ENCODE measurements at places on chromosomes 7 and 10.

DNA sequence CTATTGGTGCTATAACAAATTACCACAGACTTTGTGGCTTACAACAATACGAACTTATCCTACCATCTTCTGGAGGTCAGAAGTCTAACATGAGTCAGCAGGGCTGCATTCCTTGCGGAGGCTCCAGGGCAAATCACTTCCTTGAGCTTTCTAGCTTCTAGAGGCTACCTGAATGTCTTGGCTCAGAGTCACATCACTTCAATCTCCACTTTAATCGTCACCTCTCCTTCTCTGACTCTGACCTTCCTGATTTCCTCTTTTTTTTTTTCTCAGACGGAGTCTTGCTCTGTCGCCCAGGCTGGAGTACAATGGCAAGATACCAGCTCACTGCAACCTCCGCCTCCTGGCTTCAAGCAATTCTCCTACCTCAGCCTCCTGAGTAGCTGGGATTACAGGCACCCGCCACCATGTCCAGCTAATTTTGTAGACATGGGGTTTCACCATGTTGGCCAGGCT is 44.6 kb upstream of the ANAPC16 start:
- DNase-seq: no peak

- no peak for DNase-seq
These were observed 621.3 kb upstream of the DPP6 start for GRCh38 chr7:153430931-153431330.

GRCh38 chr7:128791121-128791971 is at the start of gene CCDC136:
Gene CCDC136, plus strand, starts transcription at chr7:128791968. Its CDS starts 444 bp downstream, at chr7:128792412.
- no peak for DNase-seq

DNA sequence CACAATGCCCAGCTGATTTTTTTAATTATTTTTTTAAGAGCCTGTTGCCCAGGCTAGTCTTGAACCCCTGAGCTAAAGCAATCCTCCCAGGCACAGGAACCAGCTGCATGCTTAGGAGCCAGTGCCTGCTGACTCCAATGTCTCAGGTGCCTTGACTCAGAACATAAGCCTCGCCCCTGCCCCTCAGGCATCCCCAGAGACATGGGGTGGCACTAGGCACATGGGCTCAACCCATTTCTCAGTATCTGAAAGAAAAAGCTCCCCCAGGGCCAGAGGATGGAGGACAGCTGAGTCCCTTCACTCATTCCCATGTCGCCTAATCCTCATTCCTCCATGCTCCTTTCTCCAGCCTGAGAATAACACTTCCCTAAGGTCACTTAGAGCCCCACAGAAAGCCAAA is 39.1 kb downstream of the KCNH2 start:
- no peak for DNase-seq

DNA sequence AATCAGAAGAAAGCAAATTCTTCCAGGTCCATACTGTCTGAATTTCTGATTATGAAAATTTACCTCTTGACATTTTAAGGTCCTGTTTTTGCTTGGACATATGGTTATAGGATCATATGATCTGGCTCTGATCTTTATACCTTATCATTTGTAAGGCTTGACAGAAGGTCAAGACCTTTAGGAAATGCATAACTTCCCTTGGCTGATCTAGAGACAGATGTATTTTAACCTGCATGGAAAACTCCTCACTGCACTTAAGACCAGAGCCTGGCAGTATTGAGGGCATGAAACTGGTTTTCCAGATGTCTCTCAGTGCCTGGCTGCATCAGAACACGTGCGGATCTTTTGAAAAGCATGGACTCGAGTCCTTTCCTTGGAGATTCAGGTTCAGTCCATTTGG is 55.9 kb downstream of the TRRAP start:
- no peak for DNase-seq

DNA sequence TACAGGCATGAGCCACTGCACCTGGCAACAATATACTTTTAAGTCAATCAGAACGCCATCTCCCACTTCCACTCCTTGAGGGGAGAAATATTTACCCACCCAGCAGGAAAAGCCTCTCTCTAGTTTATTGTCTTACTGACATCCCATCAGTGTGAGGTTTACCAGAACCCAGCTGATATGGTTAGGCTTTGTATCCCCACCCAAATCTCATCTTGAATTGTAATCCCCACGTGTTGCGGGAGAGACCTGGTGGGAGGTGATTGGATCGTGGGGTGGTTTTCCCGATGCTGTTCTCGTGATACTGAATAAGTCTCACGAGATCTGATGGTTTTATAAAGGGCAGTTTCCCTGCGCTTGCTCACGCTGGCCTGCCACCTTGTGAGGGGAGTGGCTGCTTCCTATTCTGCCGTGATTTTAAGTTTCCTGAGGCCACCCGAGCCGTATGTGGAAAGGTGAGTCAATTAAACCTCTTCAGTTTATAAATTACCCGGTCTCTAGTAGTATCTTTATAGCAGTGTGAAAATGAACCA is 37.5 kb upstream of the TPK1 start:
- no peak for DNase-seq

DNA sequence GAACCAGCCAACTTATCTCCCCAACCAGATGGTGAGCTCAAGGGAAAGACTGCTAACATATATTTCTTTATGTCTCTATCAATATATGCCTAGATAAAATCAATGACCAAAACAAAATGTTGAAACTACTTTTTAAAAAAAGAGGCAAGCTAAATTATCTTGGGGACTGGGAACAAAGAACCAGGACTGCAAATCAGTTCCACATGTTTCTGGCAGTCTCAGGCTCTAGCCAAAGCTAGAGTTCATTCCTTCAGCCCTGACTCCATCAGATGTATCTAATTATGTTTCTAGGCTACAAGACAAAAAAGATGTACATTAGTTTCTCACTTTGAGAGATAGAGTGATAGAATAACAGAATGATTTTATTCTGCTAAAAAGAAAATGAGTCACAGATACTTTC is 1290.3 kb upstream of the SORCS1 start:
- no peak for DNase-seq

- DNase-seq: no peak
These were observed 1.0 kb downstream of the POLM start for GRCh38 chr7:44081266-44081748.

DNA sequence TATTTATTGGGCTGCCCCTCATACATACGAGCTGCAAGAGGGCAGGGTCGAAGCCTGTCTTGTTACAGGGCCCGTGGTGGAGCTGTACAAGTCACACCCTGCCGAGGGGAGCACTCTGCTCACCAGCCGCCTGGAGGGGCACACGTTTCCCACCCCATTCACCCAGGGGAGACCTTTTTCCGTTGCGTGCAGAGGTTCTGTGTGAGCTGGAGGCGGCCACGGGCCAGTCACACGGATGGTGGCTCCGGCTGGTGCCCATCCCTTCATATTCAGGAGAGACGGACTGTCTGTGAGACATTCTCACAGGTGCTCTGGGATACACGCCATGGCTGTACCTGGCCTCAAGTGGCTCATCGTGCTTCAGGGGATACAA is 47.9 kb upstream of the FAM20C start:
- no peak for DNase-seq

- no peak for DNase-seq
These were observed 120.0 kb upstream of the EGFR start for GRCh38 chr7:54898659-54899340.

DNA sequence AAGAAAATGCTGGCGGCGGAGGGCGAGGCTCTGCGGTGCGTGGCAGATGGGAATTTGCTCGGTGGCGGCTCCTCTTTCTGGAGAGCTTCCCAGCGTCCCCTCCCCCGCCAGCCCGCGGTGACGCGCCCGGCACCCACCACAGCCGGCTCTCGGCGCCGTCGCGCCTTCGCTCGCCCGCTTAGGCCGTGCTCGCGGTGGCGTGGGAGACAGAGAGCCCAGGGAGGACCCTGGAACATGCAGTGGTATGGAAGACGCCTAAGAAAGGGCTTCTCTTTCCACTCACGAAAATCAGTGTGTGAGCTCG is 576 bp upstream of the CSGALNACT2 start:
- DNase-seq: no peak

DNA sequence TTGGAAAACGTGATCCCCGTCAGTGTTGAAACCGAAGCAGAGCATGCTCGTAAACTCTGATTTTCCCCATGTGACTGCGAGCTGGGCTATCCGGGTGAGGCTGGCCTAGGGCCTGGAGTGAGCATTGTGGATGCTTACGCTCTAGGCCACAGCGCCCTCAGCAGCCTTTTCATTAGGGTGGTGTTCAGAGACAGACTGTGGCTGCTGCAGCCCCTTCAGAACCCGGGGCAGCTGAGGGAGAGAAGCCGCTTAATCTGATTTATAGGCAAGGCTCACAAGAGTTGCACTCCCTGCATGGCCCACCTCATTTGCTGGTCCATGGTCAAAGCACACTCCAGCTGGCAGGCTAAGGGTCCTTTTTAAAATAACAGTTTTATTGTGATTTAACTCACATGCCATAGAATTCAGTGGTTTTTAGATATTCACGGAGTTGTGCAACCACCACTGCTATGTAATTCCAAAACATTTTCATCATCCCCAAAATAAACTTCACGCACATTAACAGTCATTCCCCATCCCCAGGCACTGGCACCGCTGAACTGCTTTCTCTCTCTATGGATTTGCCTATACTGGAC is 72.5 kb downstream of the SYPL1 start:
- no peak for DNase-seq

DNA sequence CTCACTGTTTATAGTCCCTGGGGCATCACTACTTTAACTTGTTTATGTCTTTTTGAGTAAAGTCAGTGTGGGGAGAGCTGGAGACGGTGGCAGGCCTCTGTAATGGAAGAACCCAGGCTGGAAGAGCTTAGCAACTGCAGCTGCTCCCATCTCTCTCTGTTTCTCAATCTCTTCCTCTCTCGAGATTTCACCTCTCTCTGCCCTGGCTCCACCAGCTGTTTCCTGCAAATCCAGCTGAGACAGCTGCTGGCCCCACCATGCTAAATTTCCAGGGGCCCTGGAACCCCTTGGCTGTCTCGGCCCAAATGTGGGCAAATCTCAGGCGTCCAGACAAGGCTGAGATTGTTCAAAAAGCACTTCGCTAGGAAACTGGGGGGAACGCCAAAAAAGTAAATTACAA is 25.8 kb upstream of the SLF2 start:
- no peak for DNase-seq

DNA sequence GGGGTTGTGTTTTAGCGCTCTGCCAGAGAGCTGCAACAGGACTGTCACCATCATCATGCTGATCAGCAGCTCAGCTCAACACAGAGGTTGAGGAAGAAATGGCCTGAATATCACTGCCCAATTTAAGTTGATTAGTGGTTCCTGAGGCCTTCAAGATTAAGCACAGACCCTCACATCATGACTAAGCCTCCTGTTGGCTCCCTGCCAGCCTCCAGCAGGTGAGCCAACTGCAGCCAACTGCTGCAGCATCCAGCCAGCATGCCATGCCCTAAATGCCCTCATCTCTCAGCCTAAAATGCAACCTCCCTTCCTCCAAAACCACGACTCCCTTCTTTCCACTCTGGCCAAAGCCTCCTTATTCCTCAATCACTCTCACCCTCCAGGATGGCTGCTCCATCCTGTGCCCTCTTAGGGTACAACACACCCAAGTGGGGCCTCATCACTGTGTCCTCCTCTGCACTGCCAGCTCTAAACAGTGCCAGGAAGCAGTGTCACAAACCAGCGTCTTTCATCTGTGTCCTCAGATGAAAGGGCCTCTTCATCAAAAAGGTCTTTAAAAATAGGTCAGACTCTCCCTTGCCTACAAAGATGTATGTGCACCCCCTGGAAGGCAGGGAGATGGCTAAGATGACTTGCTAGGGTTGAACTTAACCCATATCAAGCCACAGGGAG is 259.3 kb downstream of the ZEB1 start:
- DNase-seq: no peak

DNA sequence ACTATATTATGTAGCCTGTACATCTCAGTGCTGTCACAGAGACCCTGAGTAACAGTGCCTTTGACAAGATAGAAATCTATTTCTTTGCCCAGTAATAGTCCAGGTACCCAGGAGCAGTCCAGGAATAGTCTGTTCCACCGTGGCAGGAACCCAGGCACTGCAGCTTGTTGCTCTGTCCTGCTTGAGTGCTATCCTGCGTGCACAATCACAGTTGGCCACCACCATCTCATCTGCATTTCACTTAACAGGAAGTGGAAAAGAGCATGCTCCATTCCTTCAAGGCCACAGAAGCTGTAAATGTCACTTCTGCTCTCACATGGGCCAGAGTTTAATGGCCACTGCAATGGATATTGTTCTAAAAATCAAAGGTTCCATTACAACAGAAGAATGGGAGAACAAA is 61.5 kb upstream of the PRR15 start:
- no peak for DNase-seq

DNA sequence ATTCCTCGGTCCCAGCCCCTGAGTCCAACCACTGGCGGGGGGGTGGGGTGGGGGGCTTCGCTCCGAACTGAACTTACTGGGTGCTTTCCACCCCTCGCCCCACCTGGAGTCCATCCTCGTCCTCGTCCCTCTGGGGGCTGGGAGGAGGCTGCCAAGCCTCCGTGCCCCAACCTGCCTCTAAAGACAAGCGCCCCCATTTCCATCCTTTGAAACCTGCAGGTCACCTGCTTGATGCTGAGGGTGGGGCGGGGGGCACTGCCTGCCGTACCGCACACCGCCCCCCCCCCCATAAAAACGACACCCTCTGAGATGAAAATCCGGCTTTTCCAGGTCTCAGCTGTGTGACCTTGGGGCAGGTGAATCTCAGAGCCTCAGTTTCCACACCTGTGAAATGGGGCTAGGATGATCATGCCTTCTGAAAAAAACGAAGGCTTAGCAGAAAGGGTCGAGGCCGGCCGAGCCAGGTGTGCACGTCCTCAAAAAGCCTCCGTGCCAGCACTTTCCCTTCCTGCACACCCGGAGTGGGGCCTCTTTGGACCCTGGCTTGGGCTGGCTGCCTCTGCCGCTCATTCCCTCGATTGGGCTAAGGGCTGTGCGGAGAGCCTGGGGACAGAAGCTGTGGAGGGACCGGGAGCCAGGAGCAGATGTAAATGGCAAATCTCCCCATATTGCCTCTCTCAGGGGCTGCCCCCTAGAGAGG is 967 bp downstream of the ELFN1 start:
- no peak for DNase-seq

DNA sequence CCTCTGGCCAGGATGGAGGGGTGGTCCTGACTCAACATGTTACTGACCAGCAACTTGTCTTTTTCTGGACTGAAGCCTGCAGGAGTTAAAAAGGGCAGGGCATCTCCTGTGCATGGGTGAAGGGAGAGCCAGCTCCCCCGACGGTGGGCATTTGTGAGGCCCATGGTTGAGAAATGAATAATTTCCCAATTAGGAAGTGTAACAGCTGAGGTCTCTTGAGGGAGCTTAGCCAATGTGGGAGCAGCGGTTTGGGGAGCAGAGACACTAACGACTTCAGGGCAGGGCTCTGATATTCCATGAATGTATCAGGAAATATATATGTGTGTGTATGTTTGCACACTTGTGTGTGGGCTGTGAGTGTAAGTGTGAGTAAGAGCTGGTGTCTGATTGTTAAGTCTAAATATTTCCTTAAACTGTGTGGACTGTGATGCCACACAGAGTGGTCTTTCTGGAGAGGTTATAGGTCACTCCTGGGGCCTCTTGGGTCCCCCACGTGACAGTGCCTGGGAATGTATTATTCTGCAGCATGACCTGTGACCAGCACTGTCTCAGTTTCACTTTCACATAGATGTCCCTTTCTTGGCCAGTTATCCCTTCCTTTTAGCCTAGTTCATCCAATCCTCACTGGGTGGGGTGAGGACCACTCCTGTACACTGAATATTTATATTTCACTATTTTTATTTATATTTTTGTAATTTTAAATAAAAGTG is 6.0 kb downstream of the PLAU start:
- DNase-seq: no peak

- no peak for DNase-seq
These were observed 132.2 kb upstream of the FAM20C start for GRCh38 chr7:60017-60675.
